ENCODE measurements at places on chromosomes 12 and 14.

DNA sequence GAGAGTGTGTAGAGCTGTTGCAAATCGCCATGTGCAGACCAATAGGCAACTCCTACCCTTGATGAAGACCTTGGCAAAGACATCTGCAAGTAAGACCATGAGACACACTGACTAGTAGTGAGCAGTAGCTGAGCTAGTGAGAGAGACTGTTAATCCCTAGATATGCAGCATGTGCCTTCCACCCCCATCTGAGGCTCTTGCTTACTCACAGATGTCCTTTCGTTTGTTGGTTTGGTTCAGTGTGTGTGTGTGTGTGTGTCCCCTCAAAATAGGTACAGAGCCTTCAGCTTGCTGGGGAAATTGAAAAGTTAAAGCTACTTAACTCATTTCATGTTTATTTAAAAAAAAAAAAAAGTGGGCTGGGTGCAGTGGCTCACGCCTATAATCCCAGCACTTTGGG, 37.6 kb downstream of the MYF5 start:
- DNase-seq, result no peak

DNA sequence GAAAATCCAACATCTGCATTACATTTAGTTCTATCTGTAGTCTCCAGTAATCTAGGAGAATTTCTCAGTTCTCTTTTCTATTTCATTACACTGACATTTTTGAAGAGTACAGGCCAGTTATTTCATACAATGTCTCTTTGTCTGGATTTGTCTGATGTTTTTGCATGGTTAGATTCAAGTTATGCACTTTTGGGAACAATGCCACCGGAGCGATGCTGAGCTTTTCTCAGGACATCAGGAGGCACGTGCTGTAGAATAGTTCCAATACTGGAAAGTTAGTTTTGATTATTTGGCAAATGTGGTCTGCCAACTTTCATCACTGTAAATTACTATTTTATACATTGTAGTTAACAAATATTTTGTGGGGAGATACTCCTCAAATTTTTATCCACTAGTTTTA, 43.1 kb downstream of the ALDH1L2 start:
- DNase-seq, result no peak

GRCh38 chr12:48182631-48183030, 813 bp upstream of the CCDC184 start:
- DNase-seq, result no peak

DNA sequence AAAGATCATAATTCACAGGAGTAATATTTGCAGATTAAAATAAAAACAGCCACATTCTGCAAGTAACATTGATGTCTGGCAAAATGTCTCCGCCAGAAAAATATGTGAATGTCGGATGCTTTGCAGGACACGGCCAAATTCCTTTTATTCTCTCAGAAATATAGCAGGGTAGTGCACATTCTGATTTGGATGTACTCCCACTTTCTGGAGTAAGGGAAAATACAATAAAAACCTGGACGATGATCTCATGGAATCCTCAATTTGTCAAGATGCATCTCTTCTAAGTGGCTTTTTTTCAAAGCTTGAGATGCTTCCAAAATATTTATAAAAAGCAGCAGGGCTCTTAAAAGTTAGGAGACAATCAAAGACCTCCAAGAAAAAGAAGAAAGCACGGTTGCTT, 133.3 kb downstream of the TBX5 start:
- DNase-seq, result no peak

DNA sequence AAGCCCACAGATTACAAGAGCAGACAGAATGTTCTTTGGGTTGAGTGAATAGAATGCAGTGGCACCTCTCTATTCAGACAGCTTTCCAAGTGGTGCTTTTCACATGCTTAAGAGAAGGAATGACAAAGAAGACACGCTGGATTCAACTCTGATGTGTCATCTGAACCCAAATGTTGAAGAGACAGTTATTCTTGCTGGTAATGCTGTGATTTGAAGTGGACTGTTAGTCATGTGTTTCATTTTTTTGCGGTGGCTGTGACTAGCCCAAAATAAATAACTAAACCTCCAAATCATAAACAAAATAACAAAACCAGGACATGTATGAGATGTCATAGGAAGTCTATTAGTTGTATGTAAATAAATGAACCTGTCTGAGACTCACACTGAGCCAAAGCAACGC, 391.8 kb upstream of the PRICKLE1 start:
- DNase-seq, result peak; percentile 58
